ENCODE measurements at places on chromosomes 13 and 19.

GRCh38 chr13:45852494-45852893 is 941 bp upstream of the SIAH3 start:
- no peak for DNase-seq

- no peak for DNase-seq
Measured at GRCh38 chr13:29472332-29472961, 123.0 kb downstream of the SLC7A1 start.

DNA sequence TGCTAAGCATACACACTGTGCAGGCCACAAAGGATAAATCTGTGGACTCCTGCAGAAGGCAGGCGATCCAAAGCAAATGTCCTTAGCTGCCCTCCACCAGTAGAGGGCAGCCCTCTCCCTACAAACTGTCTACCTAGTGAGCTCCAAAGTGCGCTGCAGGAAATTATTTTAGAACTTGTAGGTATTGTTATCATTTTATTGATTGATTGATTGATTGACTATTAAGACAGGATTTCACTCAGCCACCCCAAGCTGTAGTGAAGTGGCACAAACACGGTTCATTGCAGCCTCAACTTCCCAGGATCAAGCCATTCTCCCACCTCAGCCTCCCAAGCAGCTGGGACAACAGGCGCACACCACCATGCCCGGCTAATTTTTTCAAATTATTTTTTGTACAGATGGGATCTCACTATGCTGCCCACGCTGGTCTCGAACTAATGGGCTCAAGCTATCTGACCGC is 37.3 kb downstream of the RNF6 start:
- DNase-seq: peak; percentile 64

DNA sequence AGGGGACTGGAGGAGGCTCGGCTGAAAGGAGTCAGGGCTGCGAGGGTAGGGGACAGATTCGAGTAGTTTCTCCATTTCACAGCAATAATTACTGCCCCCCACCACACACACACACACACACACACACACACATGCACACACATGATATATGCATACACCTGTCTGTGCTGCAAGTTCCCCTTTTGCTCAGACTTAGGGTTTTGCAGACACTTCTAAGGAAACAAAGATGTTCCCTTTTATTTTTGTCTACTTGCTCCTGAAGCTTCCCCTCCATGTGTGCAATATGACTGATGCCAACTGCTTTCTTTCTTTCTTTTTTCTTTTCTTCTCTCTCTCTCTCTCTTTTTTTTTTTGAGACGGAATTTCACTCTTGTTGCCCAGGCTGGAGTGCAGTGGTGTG is 13.4 kb downstream of the MBD3L2B start:
- no peak for DNase-seq

- no peak for DNase-seq
Measured at GRCh38 chr19:29872224-29872731, 60.5 kb downstream of the CCNE1 start.

DNA sequence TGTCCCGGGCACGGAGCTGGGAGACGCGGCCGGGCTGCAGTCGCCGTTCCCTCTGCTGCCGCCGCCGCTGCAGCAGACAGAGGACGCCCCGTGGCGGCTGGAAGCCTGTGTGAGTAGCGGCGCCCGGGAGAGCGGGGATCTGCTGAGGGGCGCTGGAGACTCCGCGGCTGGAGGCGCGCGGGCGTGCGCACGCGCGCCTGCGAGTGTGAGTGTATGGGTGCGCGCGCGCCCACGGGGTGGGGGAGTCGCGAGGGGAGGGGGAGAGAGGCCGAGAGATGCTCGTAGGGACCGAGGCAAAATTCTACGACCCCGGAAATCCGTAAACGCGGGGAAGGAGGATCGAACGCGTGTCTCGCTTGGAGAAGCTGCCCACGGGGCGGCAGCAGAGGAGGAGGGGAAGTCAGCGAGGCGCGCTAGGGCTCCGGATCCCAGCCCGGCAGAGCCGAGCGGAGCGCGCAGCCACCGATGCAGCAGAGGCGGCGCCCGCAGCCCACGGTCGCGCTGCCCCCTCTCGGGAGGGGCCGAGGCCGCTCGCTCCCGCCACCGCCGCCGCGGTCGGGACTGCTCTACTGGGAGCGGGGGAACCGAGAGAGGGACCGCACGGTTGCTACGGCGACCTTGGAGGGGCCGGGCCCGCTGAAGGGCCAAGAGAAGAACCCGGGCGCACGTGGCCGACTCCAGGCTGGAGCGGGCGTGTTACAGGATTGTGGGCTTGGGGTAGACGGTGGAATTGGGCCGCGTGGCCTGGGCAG is at the start of gene ENOX1:
TSS of gene ENOX1 (minus strand) at position 207 of the 752 bp plus-strand sequence.
- DNase-seq: peak; percentile 88

- DNase-seq: no peak
Measured at GRCh38 chr19:14830702-14831101, 4.3 kb downstream of the OR7A5 start.

GRCh38 chr19:30419568-30420180 is 47.5 kb downstream of the ZNF536 start:
- peak; percentile 46 for DNase-seq

DNA sequence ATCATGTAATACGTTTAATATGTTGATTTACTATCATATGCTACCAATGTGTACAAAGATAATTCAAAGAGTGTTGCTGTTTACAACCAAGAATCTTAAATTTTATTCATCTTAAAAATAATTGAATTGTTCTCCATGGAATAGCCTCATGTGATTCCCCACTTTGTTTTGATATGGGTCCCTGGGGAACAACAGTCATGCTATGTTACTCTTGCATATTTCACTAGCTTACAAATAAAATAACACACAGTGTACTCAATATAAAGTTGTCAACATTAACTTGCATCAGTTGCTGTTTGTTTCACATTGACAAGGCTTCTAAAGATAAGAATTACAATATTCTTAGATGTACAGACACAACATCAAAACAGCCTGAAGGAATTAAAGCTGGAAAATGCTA is 2.3 kb downstream of the ENOX1 start:
- DNase-seq: no peak

- no peak for DNase-seq
Measured at GRCh38 chr13:29849071-29849631, 1.3 kb downstream of the UBL3 start.

DNA sequence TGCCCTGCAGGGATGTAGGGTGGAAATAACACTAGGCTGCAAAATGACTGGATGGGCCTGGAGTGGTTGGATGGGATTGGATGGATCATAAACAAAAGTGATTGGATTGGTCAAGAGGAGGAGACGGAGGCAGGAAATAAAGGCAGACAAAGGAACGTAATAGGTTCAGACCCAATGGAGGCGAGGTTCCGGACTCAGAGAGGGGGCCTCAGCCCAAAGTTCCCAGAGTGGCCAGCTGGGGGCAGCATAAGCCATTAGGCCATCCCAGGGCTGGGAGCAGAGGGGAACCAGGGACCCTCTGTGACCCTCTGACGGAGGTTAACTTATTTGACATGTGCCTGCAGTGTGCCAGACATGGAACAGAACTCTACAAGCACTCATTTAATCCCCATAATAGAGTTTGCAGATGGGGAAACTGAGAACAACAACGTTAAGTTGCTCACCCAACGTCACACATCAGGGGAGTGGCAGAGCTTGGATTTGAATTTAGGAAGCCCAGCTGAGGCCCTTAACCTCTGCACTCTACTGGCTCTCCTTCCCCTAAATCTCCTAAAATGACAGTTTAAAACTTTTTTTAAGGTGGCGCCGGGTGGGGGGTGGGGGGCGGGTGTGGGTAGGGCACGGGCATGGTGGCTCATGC is 15.3 kb upstream of the MAP1S start:
- DNase-seq: peak; percentile 23

- DNase-seq: peak; percentile 48
Measured at GRCh38 chr13:23433171-23434153, at the start of gene SACS. SACS (minus strand) TSS chr13:23433702; CDS start chr13:23411239, 22,463 bp downstream.

GRCh38 chr19:6864325-6864940 is 22.9 kb upstream of the ADGRE1 start:
- no peak for DNase-seq

- no peak for DNase-seq
Measured at GRCh38 chr19:35623327-35624010, 5.4 kb upstream of the RBM42 start.

GRCh38 chr13:30450066-30450465 is 15.7 kb downstream of the HMGB1 start:
- DNase-seq: no peak

DNA sequence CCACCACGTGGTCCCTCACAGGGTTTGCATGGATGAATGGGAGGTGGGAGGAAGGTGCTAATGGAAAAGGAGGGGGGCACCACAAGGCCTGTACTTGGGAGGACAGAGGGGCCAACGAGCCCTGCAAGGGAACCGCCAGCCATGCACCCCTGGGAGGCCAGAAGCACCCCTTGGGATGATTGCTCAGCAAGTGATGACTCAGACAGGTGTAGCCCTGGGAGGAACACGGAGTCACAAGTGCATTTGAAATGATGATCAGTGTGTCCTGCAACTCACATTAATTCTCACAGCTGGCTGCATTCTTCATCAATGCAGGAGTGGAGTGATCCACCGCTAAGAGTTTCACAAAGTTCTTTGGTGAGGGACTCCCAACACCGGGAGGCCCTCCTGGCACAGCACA is 82.8 kb upstream of the ZNF254 start:
- DNase-seq: no peak

DNA sequence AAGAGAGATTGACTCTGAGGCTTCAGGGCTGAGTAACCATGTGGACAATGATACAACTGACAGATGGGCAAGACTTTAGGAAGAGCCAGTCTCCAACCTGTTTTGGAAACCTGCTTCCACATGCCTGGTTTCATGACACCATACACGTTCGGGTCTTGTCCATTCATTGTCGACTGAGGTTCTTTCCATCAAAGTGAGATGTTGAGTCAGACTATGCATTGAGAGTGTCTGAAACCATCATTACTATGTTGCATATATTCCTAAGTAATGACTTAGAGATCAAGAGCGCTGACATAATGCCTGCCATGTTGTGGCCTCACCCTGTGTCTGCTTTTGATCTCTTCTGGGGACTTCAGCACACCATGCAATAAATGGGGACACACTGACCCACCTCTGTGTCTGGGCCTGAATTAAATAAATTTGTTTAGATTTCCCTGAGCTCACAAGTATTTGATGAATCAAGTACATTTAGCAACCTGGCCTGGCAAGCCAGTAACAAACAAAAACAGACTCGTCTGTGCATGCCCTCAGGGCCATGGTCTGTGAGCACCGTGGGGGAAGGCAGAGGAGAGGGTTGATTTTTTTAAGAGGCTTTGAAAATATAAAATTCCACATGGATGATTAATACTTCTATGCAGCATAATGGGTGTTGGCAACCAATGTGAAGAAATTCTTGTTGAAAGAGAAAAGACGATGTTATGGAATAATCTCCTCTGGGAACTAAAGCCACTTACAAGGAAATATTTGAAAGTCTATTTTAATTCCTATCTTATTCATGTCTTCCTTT is 49.9 kb upstream of the UBAC2 start:
- DNase-seq: no peak

GRCh38 chr19:54644056-54644455 is 13.8 kb downstream of the LILRB1 start:
- DNase-seq: no peak

DNA sequence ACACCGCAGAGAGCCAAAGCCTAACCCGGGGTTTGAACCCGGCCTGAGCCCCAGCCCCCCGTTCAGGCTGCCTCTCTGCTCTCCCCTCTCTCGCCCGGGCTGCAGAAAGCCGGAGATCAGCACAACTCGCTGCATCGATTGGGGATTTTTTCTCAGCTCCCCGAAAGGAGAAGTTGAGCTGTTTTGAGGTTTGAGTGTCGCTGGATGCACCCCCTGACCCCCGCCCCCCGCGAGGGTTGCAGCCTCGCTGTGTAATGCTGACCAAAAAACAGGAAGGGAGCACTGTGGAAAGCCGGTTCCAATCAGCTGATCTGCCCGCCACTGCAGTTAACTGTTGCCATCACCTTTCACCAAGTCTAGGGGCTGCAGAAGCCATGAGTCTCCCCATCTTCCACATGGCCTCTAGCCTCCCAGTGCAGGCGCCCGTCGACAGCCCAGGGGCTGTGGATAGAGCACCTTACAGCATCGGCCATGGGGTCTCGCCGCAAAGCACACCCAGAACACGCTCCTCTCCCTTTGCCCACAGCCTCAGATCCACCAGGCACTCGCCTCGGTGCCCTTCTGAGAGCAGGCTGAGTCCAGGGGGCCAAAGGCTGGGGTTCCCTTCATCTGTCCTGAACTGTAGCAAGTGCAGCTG is 34.5 kb downstream of the MYO9B start:
- no peak for DNase-seq

- DNase-seq: no peak
Measured at GRCh38 chr19:12752056-12752781, 628 bp downstream of the BEST2 start.

DNA sequence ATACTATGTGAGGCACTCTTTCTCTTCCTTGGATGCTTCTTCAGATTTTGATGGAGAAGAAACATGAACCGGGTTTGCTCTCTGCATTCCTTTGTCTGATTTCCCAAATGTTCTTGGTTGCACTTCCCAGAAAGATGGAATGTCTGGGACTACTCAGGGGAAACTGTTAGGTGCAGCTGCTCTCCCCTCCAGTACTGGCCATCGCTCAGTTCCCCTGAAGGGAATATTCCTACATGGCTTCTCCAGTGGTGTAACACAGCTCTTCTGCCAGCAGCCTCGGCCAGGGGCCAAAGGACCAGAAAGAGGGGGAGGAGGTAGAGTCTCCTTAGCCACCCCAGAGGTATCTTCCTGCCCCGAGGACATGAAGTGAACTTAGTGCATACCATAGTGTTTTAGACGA is 33.5 kb upstream of the SPRY2 start:
- no peak for DNase-seq

DNA sequence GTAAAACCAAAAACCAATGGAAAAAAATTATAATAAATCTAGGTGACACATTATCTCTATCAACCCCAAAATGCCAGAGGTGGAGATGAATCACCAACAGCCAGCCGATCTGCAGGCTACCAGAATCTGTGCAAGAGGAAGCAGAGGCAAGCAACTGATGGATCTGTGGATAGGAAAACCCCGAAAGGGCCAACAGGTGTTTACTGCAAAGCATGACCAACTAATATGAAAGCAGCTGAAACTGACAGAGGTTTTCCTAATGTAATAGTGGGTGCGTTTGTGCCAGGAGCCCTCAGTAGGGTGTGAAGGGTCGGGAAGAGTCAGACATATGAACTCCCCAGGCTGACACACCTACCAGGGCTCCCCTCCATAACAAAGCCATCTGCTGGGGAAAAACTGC is 554.6 kb downstream of the RFC3 start:
- no peak for DNase-seq

DNA sequence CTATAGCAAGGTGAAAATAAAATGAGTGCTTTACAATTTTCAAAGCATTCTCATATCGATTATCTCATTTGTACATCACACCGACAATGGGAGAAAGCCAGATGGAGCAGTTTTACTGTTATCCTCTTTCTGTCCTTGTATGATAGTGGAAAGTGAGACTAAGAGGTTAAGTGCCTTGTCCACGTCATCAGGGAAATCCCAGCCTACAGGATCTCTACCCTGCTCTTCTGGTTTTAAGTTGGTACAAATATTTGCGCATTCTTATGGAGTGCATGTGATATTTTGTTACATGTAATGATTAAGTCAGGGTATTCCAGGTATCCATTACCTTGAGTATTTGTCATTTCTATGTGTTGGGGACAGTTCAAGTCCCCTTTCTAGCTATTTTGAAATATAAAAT is 12.4 kb upstream of the ENOX1 start:
- DNase-seq: no peak
